Stimulated activated CD8-positive, alpha-beta memory T cell treated with anti-CD3 and anti-CD28 coated beads, Interleukin-2, amount 100 ng/mL, for 48 hours (primary cell): ENCODE measurements at places on chromosomes 13 and 19.

GRCh38 chr13:76250211-76250610 is 614.1 kb downstream of the LMO7 start:
- DNase-seq, result no peak

DNA sequence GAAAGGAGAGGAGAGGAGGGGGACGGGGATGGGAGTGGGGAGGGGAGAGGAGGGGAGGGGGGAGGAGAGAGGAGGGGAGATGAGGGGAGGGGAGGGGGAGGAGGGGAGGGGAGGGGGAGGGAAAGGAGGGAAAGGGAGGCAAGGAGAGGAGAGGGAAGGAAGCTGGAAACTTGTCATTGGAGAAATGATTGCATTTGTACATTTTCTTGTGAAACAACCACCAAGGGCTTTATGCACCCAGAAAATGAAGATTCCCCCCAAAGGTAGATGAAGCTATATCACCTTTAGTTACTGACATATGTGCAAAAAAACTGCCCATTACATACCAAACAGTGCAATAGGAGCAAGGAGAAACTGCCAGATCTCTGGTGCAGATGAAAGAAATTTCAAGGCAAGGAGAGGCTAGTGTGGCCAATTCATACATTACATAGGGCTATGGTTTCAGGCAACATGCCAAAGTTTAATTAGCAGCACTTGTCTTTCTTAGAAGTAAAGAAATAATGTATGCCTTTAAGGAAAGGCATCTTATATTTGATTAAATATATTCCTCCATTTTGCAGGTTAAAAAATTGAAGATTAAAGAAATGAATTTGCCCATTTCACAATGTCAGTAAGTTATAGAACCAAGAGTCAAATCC is 49.5 kb upstream of the STK24 start:
- no peak for DNase-seq

GRCh38 chr19:47093841-47094240 is 19.7 kb downstream of the ZC3H4 start:
- DNase-seq, result peak; percentile 55

GRCh38 chr19:10007371-10008183 is 2.7 kb downstream of the COL5A3 start:
- no peak for DNase-seq

DNA sequence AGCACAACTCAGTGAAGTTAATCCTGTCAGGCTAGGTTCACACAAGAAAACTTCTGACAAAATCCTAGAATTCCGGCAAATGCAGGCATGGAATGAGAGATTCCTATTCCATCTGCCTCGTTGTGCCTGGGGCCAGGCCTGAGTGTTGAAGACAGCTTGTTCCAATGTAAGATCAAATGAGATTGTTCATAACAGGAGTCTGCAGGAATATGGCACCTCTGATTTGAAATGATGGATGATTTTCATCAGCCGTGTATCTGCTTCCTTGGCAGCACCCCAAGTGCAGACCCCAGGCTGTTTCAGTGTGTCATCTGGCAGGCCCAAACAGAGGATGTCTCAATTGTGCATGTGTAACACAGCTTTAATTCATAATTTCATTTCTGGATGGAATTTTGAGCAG is 35.3 kb upstream of the SACS start:
- DNase-seq, result no peak

DNA sequence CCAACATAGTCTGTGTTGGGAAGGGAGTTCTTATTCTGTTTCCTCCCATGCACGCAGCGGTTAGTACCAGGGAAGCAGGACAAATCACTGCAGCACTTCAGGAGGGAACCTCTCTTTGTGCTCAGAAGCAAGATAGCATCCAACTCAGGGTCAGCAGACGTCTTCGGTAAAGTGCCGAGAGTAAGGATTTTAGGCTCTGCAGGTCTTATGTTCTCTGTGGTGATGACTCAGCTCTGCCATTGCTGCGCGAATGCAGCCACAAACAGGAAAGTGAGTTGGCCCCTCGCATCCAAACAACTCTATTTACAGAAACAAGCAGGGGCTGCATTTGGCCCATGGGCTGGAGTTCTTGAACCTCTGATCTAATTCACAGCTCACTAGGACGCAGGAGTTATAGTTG is 122.1 kb upstream of the SPATA13 start:
- peak; percentile 14 for DNase-seq

DNA sequence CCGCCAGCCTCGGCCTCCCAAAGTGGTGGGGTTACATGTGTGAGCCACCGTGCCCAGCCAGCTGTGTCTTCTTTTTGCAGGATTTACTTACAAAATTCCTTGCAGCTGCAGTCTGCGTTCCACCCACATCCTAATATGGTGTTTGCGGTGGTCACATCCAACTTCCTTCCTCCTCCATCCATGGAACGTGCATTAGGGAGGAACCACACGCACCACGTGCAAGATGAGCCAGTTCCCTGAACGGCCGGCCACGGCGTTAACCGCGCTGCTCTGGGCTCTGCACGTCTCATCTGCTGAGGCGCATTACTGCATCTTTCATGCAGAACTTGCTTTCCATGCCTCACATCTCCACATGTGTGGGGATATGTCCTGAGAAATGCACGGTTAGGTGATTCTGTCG is 13.0 kb upstream of the SIGLEC11 start:
- no peak for DNase-seq

GRCh38 chr19:40614622-40615411 is 13.6 kb downstream of the LTBP4 start:
- peak; percentile 86 for DNase-seq

DNA sequence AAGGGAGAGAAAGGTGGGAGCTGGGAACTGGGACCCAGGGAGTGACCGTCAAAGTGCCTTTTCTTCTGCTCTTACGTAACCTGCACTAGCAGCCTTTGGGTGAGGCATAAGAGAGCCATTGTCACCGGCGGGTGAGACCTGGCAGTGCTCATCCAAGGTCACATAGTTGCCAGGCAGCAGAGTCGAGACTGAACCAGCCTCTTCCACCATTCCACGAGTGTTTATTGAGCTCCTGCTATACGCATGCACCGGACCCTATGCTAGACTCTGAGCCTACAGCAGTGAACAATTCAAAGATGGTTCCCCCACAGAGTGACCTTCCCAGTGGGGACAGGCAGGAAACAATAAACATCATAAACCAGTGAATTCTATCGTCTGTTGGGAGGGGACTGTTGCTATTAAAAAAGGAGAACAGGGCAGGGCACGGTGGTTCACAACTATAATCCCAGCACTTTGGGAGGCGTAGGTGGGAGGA is 18.6 kb upstream of the STRN4 start:
- DNase-seq, result no peak

DNA sequence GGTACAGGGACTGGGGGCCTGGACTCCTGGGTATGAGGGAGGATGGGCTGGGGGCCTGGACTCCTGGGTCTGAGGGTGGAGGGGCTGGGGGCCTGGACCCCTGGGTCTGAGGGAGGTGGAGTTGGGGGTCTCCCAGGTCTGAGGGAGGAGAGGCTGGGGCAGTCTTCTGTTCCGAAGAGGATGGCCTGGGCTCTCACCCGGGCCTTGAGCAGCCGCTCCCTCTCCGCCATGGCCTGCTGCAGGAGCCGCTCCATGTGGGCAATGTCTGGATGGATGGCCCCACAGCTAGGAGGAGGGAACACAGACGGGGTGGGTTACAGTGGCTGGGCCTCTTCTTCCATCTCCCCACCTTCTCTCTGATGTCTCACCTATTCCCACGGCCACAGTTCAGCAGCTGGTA is 18.1 kb downstream of the PHLDB3 start:
- DNase-seq, result no peak

- no peak for DNase-seq
Measured at GRCh38 chr19:57708641-57709361, at the start of gene ZNF154. ZNF154 (minus strand) TSS chr19:57709204; CDS start chr19:57708971, 233 bp downstream.

DNA sequence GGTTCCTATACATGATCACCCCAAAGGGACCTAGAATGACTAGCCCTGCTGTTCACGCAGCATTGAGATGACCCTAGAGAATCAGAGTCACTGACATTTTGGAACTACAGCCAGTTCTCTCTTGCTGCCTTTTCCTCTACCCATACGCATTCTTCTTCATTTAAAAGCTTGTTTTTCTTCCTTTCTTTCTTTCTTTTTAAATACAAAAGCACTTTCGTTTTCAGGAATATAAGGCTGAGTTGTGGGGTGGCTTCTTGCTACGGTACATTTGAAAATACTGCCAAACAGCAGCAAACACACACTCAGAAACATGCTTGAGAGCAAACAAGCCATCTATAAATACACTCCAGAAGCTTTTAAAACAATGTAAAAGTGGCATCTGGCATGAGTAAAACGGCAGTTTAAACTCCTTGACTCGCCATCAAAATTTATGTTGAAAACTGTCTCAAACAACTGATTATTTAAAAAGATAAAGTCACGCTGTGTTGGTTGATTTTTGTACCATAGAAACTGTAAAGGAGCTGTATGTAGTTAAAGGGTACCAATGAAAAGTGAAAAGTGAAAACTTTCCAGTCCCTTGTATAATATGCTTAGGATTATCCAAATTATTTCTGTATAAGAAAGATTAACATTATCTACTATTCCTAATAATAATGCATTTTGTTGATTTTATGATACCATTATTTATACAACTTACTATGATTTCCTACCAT is 95.6 kb downstream of the PCDH9 start:
- no peak for DNase-seq

DNA sequence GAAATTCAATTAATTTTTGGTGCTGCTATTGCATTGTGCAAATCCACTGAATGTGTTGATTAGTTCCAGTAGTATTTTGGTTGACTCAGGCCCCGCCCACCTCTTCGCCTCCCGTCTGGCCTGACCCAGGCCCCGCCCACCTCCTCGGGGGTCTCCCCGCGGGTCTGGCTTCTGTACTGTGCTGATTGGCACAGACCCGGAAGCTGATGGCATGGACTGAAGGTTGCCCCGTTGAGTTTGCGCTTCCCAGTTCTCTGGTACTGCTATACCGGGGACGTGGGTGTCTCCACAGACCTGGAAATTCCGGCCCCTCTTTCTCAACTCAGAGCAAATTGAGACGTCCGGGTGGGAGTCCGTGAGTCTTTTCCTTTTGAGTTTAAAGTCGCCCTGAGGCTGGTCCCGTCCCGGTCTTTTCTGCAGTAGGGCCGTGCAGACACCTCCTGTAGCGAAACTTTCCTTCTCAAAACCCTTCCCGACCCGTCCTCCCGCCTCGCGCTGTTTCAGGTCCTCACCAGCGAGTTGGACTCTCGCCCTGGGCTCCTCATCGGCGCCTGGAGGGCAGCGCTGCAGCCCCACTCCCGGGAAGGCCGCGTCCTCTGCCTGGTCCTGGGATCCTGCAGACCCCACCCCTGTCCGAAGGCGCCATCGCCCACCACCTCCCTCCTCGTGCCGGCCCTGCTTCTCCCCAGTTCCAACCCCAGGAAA is 14.8 kb downstream of the ZNF701 start:
- no peak for DNase-seq

DNA sequence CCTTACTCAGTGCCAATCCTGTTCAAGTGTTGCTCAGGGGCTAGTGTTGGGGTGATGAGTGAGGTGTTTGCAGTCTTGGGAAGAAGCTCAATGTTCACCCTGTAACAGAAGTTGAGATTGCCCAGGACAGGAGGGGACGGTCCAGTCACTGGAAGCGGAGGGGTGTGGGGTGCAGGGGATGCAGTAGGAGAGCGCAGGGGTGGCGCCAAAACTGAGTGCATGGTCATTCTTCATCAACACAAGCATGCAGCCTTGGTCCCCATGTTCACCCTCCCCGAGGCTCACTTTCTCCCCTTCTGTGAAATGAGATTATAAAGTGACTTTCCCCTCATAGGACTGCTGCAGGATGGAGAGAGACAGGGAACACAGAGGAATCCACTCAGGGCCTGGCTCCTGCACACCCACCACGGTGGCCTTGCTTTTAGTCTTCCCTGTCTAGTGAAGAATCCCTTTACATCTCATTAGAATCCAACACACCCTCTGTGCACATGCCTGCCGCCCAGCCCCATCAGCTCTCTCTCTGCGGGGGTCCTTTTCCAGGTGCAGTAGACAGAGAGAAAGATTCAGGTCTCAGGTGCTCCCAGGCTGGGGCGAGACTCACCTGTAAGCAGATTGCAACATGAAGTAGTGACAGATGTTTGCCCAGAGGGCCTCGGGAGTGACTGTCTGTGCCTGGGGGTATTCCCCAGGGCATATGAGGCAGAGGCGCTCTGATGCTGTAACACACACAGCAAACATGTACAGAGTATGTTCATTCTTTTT is 93.2 kb downstream of the TSHZ3 start:
- DNase-seq, result no peak

- DNase-seq, result no peak
Measured at GRCh38 chr19:2722541-2723344, 1.6 kb upstream of the DIRAS1 start.

DNA sequence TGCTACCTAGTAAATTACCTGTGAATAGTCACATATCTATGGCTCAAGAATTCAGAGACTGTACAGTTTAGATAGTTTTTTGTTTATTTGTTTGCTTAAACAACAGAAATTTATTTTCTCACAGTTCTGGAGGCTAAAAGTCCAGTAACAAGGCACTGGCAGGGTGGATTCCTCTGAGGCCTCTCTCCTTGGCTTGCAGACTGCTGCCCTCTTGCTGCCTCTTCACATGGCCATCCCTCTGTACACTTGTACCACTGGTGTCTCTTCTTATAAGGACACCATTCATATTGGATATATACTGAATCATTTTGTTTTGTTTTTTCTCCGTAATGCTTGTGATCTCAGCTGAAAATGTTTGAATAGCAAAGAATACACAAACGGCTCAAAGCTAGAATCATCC is 56.4 kb upstream of the MIR17HG start:
- DNase-seq, result no peak

DNA sequence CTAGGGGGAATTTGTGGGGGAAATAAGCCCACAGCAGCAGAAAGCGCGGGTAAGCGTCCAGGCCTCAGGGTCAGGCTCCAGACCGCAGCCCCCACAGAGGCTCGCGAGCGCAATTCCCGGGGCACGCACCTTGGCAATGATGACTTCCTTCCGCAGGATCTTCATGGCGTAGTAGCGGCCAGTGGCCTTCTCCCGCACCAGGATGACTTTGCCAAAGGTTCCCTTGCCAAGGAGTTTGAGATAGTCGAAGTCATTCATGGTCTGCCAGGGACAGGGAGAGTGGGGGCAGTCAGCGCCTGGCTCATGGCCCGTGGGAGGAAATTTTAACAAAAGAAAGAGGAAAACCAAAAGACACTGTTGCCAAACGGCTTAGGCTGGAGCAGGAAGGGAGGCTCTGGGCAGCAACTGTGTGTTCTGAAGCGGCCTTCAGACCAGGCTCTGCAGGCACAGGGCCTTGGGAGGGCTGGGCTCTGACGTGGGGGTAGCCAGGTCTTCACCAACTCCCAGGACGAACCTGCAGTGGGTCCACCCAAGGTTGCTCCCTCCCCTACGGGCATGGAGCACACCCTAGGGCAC is 15.4 kb upstream of the CCNP start:
- no peak for DNase-seq

- no peak for DNase-seq
Measured at GRCh38 chr13:60335531-60335930, 61.5 kb upstream of the TDRD3 start.

GRCh38 chr13:45615501-45616101 is at the start of gene ERICH6B:
ERICH6B (minus strand) TSS chr13:45615739; CDS start chr13:45597005, 18,734 bp downstream.
- DNase-seq, result no peak
